Mesendoderm (in vitro differentiated cells): ENCODE measurements at places on chromosomes 11 and 22.
A peak's percentile ranks its signal among the peaks of the same experiment; 100 is the strongest.

DNA sequence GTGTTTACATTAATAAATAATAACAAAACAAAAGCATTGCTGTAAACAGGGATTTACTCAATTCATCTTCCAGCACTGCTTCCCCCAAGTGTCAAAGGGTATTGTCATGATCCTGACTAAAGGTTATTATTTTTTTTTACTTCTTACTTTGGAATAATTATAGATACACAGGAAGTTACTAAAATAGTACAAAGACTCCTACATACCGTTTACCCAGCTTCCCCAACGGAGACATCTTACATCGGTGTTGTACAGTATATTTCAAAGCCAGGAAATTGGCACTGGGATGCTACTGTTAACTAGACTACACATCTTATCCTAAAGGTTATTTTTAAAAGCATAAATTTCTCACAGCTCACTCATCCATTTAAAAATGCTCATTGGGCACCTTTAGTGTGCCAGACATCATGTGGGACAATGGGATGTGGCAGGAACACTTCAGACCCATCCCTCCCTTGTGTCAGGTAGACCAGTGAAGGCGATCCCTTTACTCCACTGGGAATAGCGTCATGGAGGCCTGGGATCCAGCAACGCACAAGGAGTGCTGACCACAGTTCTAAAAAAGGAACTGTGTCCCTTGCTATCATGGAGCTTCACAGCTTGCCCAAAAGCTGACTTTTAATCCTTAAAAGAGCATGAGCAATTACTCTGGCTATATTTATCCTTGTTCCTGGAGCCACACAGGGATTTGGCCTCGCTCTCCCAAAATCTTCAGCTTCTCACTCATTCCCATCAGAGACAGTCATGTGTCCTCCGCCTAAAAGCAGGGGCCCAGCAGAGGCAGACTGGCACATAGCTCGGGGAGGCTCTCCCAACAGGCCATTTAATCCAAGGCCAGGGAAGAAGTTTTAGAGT lies 3.1 kb upstream of the IRAG1 start:
- no peak for DNase-seq

DNA sequence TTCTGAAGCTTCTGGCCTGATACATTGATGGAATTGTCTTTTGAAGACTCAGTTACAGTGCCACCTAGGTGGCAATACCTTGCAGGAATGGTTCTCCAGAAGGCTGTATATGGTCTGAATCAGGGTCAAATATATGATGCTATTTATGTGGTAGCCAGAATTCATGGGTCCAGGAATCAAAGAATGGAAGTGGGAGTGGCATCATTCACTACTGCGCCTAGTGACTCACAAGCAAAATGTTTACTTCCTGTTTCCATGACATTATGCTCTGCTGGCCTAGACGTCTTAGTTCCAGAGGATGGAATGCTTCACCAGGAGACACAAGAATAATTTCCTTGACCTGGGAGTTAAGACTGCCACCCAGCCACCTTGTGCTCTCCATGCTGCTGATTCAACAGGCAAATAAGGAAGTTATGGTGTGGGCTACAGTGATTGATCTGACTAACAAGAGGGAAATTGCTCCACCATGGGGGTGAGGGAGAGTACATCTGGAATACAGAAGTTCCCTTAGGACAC lies 491.8 kb downstream of the ETS1 start:
- peak; percentile 50 for DNase-seq

GRCh38 chr11:67045314-67045713 lies 11.3 kb upstream of the RHOD start:
- no peak for DNase-seq

- no peak for DNase-seq
Observed at GRCh38 chr11:80849253-80849652, 1408.4 kb upstream of the TENM4 start.

GRCh38 chr11:119759747-119760412 lies 30.9 kb upstream of the NECTIN1 start:
- no peak for DNase-seq

DNA sequence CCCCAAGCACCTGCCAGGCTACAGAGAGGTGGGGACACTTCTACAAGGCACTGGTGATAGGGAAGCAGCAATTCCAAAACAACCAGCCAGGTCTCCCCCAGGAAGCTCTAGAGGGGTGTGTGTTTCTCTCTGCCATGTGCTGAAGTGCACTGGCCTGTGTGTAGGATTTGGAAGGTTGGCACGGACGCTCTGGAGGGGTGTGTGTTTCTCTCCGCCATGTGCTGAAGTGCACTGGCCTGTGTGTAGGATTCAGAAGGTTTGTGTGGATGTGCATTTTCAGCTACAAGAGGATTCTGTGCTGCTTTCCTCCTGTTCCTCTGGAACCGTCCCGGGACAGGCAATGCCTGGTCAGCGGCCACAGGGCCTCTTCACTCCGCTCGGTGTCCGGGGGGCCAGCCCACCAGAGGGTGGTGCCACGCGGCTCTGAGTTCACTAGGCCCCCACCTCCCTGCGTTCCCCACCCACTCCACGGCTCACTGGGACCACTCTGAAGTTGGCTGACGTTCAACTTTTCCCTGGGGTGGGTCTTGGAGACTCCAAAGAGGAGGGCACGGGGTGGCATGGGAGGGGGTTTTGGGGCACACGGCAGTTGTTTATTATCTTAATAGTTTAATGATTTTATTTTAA lies 552.8 kb downstream of the BRD1 start:
- DNase-seq = no peak
